ENCODE measurements at places on chromosomes 7 and 10. TPM values are rescaled to one million over a fixed set of nuclear protein-coding genes. Genes with fewer than 3 reads are reported as not detected.
A peak's percentile ranks its signal among the peaks of the same experiment; 100 is the strongest.

- DNase-seq, result no peak
These were observed 225.0 kb downstream of the BUB3 start for GRCh38 chr10:123379156-123379555.

GSTO2 gene
- total RNA-seq, result 7.6 TPM

HIP1 gene
- total RNA-seq, result 46.2 TPM

- DNase-seq, result no peak
These were observed 11.9 kb downstream of the MEOX2 start for GRCh38 chr7:15674586-15674985.

GRCh38 chr10:67770537-67770936 is 67.5 kb downstream of the DNAJC12 start:
- DNase-seq, result no peak

IFIT1B gene
- not detected for total RNA-seq

DNA sequence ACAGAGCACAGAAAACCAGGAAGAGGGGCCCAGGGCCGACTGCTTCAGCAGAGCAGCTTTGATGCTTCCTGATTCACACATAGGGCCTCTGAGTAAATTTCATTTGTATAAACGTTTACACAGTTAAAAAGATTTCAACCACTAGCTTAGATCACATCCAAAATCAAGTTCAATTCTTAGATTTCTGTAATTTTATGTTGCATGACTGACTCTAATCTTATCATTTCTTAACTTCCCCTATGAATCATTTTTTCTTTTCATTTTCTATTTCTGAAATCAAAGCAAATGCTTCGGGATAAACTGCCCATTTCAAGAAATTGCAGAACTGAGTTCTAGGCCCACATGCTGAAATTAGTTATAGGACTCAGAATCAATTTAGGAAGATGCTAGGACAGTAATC is 224.7 kb downstream of the INHBA start:
- no peak for DNase-seq

DNA sequence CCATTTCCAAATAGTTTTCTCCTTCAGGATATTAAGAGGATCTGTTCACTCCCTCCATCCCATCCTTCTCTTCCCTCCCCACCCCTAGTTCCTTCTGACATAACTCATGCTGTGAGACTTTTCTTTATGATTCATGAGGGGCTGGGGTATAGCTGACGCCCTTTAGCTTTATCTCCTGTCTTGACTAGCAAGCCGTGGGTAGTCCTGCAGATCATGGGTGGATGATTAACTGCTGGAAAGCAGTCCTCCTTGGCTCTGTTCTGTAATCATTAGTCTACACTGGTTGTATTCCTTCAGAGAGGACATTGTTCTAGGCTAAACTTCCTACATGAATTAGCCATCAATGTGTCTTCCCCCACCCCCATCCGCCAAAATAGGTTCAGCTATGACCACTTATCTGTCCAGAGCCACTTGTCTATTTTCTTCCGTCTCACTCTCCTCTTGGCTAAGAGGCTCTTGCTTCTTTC is 135.4 kb downstream of the LRRC4 start:
- no peak for DNase-seq

XRCC2 gene
- 30.0 TPM for total RNA-seq

DNA sequence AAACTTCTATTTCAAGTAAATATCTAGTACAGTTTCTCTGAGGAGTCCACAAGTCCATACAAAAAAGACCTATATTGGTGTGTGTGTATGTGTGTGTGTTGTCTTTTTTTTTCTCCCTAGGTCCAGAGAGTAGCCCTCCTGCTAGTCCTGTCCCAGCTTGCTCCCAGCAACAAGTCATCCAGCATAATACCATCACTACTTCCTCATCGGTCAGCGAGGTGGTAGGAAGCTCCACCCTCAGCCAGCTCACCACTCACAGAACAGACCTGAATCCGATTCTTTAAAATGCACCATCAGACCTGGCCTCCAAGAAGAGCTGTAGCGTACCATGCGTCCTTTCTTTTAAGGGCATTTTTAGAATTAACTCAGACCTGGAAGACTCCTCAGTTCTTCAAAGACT is 139.1 kb downstream of the TRIL start:
- no peak for DNase-seq

DNA sequence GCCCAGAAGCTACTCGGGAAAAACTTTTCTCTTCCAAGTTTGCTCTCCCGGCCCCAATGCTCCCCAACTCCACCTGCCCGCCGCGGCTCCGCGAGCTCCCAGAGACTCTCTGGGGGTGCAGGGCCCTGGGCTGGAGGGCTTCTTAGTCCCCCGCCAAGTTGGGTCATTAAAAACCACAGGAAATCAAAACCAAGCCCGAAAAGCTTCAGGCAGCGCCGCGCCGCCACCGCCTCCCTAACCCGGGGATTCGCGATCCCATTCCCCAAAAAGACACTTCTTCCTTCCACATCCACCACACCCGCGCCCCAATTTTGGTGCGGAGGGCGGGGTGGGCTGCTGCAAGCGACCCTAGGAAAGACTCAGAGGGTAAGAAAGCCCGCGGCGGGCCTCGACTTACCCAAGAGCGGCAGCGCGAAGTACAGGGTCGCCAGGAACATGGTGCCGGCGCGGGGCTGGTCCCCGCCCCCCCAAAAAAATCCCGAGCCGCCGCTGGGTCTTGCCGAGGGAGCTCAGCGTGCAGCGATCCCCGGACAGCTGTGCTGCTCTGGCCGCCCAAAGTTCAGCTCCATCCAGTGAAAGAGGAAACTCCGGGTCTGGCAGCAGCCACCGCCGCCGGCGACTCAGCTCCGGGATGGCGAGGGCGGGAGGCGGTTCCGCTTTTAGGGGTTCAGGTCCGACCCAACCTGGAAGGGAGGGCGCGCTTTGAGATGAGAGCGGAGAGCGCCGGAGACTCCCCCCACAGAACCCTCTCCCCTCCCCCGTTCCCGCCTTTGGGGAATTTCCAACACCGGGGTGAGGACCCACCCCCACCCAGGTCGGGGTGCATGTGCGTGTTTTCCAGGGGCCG is 1.2 kb downstream of the GFRA1 start:
- peak; percentile 57 for DNase-seq

MSMB gene
- total RNA-seq, result not detected

DNA sequence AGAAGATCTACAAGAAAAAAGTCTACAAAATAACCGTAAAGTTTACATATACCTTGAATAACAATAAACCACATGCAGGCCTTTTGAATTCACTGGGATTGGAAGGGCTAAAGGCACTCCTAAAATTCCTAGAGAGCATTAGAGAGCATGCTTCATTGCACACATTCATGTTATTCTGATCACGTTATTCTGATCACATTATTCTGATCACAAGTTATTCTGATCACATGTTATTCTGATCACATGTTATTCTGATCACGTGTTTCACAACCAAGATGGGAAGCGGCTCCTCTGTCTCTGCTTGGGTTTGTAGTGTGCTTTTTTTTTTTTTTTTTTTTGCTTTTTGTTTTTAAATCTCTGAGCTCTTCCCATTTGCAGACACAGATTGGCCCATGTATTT is 20.5 kb downstream of the ADARB2 start:
- DNase-seq, result no peak

ZNF488 gene
- total RNA-seq, result not detected

PLCE1 gene
- total RNA-seq, result 0.47 TPM

PIK3CG gene
- not detected for total RNA-seq

CLDN12 gene
- total RNA-seq, result 87.3 TPM

SCART1 gene
- total RNA-seq, result 0.49 TPM

TMEM139 gene
- 5.4 TPM for total RNA-seq

DNA sequence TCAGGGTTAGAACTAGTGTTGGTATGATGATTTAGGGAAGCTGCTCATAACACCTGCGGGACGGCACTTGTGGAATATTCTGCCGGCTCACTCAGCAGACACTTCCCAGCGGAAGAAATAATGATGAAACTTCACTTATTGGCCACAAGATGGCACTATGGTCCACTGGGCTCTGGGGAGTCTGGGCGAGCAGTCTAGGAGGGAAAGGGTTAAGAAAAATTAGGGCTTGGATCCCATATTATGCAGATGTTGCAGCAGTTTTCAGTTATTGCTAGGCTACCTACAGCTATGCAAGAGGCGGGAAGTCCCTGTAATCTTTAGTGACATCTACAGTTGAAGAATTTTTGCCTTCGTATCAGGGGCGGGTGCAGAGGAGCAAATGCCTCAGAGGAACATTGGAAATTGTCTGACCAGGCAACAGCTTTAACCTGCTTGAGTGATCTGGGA is 238.7 kb upstream of the PRSS58 start:
- peak; percentile 61 for DNase-seq

GOLGA7B gene
- total RNA-seq, result 0.09 TPM

DNA sequence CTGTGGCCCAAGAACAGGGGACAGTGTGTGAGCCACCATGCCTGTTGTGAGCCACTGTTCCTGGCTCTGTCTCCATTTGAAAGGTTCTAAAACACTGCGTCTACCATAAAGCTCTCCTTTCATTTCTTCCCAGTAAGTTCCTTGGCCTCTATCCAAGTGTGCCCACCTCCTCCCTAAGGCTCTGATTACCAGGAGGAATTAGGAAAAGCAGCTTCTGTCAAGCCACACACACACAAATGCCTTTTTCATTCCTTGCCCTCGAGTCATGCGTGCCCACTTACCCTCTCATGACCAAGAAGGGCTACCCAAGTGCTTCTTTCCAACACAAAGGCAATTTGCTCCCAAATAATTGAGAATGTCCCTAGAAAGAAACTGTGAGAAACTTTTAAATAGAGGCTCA is 70.8 kb upstream of the PARD3 start:
- DNase-seq, result no peak

GRCh38 chr10:484441-484924 is 205.0 kb downstream of the DIP2C start:
- peak; percentile 57 for DNase-seq

DNA sequence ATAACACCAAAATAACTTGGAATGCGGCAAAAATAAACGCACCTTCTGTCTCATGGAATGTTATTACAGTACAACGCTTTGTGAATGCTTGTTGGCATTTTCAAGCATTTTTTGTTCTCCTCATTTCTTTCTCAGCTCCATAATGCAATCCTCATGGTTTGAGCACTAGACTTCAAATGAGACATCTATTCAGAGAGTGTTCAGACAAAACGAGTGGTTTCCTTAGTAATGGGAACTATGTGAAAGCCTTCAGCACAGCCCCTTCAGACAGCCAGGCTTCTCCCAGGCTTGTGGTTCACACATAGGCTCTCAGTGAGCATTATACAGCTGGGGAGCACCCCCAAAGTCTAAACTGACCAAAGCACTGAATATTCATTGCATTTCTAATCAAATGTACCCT is 8.6 kb upstream of the LRRN3 start:
- DNase-seq, result peak; percentile 34

GRCh38 chr10:48306870-48307710 is 613 bp downstream of the MAPK8 start:
- DNase-seq, result peak; percentile 72

DNA sequence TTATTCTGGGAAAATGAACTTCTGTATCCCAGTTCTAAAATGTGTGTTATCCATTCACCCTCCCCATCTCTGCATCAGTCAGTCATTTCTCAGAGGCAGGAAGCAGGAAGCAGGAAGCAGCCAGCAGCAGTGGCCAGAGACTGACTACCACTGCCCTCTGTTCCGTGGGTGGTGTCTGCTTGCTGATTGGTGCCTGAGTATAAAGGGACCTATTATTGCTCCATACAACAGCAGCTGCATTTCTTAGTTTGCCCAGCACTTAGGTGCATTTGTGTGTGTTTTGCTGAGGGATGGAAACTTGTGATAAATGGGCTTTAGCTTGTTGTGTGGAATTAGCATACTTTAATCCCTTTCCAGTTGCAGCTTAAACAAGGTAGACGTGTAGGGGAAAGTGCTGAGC is 582.2 kb downstream of the SORCS1 start:
- no peak for DNase-seq

LRIT1 gene
- not detected for total RNA-seq

- no peak for DNase-seq
These were observed 90.9 kb upstream of the IKZF1 start for GRCh38 chr7:50213622-50214017.

- no peak for DNase-seq
These were observed 34.3 kb upstream of the PHF14 start for GRCh38 chr7:10939237-10939910.

GRCh38 chr10:70578371-70578947 is 24.1 kb downstream of the PRF1 start:
- DNase-seq, result no peak

GRCh38 chr7:142556740-142557139 is 192.5 kb upstream of the PRSS1 start:
- DNase-seq, result no peak

PPP1R17 gene
- 0.09 TPM for total RNA-seq

HOXA4 gene
- total RNA-seq, result not detected

CYP2C19 gene
- not detected for total RNA-seq

GRCh38 chr7:112112822-112113255 is 93.4 kb downstream of the DOCK4 start:
- DNase-seq, result no peak

DNA sequence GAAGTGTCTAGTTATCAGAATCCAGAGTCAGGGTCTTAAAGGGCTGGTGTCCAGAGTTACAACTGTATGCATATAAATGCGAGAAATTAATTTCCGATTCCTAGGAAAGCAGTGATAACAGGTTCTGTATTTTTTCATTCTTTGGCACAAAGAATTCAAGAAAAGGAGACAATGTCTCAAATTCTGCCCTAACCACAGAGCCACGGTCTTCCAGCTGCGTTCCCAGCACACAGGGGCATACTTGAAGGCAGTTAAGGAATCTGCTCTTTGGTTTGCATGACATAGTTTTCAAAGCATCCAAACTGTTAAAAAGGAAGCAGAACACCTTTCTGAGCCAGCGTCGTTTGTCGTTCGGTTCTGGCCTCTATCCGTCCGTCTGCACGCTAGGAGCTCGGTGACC is 416.9 kb upstream of the MKI67 start:
- no peak for DNase-seq

GRCh38 chr7:107600816-107601215 is 20.8 kb downstream of the BCAP29 start:
- no peak for DNase-seq

METTL2B gene
- 50.1 TPM for total RNA-seq

TMEM229A gene
- total RNA-seq, result 0.06 TPM

- DNase-seq, result no peak
These were observed 476.1 kb downstream of the IPMK start for GRCh38 chr10:57791546-57791945.

GRCh38 chr7:152869041-152869676 is 109.6 kb downstream of the ACTR3B start:
- DNase-seq, result no peak
